ENCODE measurements at places on chromosomes 13 and 19.

DNA sequence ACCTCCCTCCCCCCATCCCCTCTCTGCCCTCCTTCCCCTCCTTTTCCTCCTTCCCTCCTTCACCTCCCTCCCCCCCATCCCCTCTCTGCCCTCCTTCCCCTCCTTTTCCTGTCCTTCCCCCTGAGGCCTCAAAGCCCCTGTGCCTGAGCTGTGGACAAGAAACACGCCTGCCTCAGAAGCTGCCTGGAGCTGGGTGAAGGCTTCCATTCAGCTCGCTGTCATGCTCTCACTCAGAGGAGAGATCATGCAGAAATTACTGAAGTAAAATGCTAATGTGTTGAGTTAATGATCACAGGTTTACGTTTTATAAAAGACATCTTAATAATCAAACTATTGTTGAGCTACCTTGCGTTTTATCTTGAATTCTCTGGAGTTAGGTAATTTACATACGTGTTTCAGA lies 114.5 kb downstream of the ATP11A start:
- DNase-seq = no peak

DNA sequence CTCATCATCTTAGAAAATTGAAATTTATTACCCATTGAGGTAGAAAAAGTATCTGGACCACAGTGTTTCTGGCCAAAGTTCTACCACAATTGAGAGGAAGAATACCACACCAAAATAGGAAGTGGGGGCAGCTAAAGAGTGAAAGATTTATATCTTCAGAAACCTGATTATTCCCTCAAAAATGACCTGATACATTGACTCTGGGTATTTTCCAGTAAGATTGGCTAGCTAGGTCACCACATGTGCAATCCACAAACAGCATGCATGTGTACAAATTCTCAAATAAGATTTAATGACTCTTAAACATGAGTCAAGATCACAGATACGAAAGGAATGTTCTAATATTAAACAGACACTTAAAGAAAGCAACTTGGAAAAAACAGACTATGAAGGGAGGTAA lies 1516.2 kb upstream of the PCDH20 start:
- DNase-seq = no peak

GRCh38 chr13:28526876-28527275 lies 31.9 kb upstream of the FLT1 start:
- no peak for DNase-seq

DNA sequence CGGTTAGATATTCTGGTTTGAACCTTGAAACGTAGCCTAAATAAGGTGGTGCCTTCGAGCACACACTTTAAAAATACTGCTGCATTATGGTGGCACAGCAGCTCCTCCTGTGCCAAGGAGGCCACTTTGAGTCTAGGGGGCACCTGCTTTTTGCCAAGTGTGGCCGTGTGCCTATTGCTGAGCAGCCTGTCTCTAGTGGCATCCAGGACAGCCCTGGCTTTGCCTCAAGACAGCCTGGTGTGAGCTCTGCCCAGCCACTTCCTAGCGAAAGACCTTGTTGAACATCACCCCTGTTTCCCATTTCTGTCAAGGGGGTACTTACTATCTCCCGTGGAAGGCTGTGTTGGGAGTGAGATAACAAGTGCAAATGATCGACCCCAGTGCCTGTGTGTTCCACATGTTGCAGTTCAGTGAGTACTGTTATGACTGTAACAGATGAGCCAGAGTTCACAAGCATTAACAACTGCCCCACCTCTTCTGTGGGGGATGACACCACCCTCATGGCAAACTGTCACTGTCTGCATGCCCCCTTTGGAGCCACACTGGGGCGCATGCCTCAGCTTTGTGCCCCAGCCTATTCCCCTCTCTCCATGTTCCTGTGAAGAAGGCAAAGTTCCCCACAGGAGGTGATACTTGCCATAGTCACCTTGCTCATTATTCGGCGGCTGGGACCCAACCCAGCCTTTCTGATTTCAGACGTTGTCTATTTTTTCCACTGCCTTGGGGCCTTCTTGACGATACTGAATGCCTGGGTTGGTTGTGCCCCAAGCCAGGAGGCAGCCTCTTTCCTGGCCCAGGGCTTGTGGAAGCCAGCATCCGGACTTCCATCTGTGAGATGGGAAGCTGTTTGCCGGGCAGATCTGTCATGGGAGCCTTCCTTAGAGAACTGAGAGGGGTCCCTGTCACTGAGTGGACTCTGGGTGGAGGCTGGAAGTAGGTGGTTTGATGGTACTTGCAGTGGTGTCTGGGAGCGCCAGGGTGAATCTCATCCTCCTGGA lies 5.4 kb downstream of the GATAD2A start:
- no peak for DNase-seq

- DNase-seq = no peak
Measured at GRCh38 chr13:106520251-106521054, 15.0 kb downstream of the EFNB2 start.

- no peak for DNase-seq
Measured at GRCh38 chr13:105414639-105415038, 1120.8 kb downstream of the EFNB2 start.

- DNase-seq = no peak
Measured at GRCh38 chr13:93547886-93548285, 321.3 kb downstream of the GPC6 start.

GRCh38 chr19:46065486-46066071 lies 24.8 kb upstream of the IGFL4 start:
- no peak for DNase-seq

GRCh38 chr19:10747674-10748073 lies 29.8 kb downstream of the DNM2 start:
- DNase-seq = no peak

- no peak for DNase-seq
Measured at GRCh38 chr13:100535426-100536135, 53.0 kb downstream of the GGACT start.

- DNase-seq = no peak
Measured at GRCh38 chr13:112469071-112469745, 93.1 kb downstream of the SPACA7 start.

DNA sequence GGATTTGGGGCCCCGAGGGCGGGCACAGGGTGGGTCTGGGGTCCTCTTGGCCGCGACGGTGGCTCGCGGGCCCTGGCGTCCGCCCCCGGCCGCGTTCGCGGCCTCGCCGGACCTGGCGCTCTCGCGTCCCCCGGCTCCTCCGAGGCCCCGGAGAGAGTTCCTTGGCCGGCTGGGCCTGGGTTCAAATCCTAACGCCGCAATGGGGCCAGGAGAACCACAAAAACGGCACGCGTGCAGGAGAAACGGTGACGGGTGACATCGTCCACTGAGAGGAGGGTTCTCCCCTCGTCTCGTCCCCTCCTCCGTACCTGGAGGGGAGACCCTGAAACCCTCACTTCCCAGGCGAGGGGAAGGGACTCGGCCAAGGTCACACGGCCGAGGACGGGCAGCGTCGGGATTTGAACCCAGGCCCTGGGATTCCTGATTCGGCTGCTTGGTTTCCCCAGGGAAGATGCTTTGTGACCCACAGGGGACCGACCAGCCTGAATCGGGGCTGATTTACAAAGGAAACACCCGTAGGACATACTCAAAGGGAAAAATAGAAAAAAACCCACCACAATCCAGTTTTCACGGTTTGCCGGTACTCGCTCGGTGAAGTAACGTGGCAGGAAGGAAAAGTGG lies 624 bp downstream of the SAFB start:
- DNase-seq = no peak

- DNase-seq = no peak
Measured at GRCh38 chr13:84641491-84641890, 759.2 kb upstream of the SLITRK1 start.

DNA sequence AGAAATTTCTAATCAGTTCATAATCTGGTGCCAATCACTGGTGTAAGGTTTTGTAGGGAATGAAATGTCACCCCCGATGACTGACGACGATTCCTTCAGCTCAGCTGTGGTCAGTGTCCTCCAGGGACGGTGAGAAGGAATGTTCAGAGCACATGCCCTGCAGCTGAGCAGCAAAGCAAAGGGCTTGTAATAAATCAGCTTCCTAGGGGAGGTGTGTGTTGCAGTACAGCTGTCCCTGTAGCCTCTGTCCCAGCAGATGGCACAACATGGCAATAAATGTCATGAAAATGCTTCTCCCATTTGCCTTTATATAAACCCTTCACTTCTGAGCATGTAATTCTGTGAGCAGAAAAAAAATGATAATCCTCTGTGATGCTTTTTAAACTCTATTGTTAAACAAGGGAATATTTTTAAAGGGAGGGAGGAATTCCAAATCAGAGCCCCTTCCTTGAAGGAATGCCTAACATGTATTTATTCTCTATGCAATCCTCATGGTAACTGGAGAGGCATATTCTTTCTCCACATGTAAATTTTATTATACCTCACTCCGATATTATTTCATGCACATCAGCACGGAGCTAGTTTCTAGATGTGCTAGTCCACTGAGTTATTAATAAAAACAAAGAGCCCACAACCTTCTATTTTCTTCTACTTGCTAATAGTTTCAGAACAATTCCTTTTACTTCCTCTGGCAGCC lies 102.5 kb downstream of the FAM216B start:
- DNase-seq = no peak

GRCh38 chr19:49596954-49597702 lies 6.1 kb downstream of the PRR12 start:
- no peak for DNase-seq

GRCh38 chr19:49421039-49421877 lies 2.0 kb downstream of the PTH2 start:
- DNase-seq = no peak

- no peak for DNase-seq
Measured at GRCh38 chr13:100301418-100301817, 212.5 kb downstream of the PCCA start.

DNA sequence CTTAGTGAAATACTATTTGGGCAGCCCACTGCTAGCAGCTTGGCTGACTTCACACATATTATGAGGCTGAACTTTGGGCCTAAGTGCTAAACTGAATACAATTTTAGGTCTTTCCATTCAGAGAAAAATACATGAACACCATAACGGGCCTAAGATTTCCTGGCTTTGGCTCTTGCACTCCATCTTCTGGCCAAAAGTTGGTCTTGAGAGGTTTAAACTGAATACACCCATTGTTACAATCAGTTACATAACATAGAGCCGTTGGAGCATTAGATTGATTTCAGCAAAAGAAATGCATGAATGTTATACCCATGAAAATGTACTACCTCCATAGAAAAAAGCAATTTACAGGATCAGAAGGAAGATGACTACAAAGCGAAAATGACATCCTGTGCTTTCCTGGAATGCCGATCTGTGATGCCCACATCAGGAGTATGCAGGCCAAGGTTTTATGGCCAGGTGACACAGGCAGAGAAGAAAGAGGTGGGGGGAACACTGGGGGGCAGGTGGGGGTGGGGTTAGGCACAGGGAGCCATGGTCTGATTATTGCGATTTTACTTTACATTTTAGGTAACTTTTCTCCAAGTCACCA lies 11.1 kb upstream of the SHISA2 start:
- DNase-seq = no peak

DNA sequence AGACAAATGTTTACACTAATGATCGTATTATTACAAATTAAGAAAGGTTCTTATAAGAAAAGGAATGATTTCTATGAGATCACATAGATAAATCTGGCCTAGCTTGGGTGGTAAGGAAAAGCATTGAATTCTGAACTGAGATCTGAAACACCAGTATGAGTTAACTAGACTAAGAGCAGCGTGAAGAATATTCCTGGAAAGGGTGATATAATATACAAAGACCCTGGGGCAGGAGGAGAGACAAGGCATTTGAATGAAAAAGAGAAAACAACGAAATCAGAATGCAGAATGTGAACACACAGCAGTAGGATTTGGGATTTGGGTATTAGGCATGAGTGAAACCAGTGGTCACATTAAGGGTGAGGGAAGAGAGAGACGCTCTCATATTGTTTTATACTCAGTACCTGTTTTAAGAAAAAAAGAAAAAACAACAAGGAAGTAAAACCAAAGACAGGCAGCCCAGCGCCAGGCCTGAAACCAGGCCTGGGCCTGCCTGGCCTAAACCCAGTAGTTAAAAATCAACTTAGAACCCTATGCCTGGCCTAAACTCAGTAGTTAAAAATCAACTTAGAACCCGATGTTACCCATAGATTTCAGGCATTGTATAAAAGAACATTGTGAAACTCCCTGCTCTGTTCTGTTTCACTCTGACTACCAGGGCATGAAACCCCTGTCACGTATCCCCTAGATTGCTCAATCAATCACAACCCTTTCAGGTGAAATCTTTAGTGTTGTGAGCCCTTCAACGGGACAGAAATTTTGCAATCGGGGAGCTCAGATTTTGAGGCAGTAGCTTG lies 287.1 kb downstream of the ITGBL1 start:
- no peak for DNase-seq

GRCh38 chr19:35514282-35514809 lies 897 bp upstream of the DMKN start:
- DNase-seq = no peak

DNA sequence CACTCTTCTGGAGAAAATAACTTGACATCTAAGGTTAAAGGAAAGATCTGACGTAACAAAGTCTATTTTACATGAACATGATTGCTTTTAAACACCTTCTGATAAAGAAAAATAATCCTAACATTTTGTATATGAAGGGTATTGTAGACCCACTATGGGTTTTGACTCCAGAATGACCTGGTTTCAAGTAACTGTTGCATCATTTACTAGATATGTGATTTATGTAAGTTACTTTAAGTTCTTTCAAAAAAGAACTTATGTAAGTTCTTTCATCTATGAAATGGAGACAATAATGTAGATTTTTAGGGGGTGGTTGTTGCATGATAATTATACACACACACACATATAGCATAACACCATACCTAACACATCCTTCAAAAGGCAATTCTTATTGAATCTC lies 147.6 kb upstream of the MIR17HG start:
- no peak for DNase-seq

GRCh38 chr13:20984879-20985278 lies 76.5 kb downstream of the LATS2 start:
- no peak for DNase-seq

- DNase-seq = no peak
Measured at GRCh38 chr13:101512650-101513049, 60.2 kb downstream of the ITGBL1 start.

GRCh38 chr19:5655412-5655811 lies 24.9 kb downstream of the MICOS13 start:
- no peak for DNase-seq

DNA sequence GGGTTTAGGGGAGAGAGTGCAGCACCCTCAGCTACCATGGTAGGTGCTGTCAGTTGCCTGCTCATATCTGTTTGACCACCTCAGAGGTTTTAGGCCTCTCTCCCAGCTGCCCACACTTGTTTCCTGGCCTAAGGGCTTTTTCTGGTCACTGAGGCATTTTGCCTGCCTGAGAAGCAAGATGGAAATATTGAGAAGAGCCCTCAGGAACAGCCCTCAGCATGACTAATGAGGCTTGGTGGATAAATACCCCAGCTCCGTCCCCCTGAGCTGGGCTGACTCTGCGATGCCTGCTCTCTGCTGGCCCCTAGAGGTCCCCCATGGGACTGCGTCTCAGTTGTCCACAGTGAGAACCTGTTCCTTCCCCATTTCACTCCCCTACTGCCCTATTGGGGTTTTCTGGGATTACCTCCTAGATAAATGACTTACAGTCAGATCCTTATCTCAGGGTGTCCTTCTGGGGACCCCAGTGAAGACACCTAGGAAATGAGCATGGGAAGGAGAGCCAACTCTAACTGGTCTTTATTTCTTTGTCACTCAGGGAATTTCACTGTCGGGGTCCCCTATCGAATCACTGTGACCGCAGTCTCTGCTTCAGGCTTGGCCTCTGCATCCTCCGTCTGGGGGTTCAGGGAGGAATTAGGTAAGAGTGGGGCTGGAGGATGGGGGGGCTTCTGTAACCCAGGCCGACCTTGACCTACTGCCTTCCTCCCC lies 13.3 kb downstream of the PALM3 start:
- no peak for DNase-seq

- no peak for DNase-seq
Measured at GRCh38 chr13:104414771-104415170, 1348.6 kb upstream of the SLC10A2 start.

All from right renal cortex interstitium (tissue), 3 donors.